ENCODE measurements at places on chromosomes 2 and 18.

- no peak for DNase-seq
Observed at GRCh38 chr2:189312643-189313042, 128.6 kb upstream of the WDR75 start.

GRCh38 chr18:49677762-49678413 is 116.0 kb downstream of the LIPG start:
- no peak for DNase-seq

GRCh38 chr2:200786423-200786822 is 25.3 kb upstream of the BZW1 start:
- DNase-seq, result no peak

GRCh38 chr2:7666596-7667259 is 749.5 kb downstream of the RNF144A start:
- no peak for DNase-seq

GRCh38 chr18:77632758-77633157 is 383.1 kb downstream of the GALR1 start:
- DNase-seq, result no peak

DNA sequence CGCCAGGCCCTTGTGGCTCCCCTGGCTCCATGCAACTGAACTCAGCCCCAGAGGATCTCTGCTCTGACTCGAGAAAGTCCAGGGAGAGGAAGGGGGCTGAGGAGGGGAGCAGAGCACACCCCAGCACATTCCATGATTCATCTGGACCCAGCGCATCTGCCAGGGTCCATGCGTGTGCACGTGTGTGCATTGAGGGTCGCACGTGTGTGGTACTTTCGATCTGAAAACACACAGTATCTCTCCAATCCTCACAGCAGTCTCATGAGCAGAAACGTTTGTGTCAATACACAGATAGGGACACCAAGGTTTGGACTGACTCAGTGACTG is 146.4 kb upstream of the ID2 start:
- no peak for DNase-seq

- DNase-seq, result no peak
Observed at GRCh38 chr2:39107724-39108273, 13.1 kb downstream of the SOS1 start.

- DNase-seq, result no peak
Observed at GRCh38 chr2:113117541-113118262, 9.7 kb upstream of the IL1RN start.

GRCh38 chr2:128593518-128593878 is 274.8 kb upstream of the HS6ST1 start:
- no peak for DNase-seq

DNA sequence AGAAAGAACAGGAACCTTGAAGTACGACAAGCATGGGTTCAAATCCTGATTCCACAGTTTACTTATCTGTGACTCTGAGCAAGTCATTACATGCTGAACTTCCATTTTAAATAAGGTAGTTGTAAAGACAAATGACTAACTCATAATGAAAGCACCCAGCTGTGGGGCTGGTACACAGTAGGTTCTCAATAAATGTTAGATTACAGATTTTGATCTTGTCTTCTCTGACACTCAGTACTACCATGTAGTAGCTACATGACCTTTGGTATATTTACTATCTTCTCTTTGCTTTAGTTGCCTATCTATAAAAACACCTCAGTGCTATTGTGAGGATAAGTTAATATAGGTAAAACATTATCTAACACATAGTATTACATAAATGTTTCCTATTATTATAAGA is 3.2 kb downstream of the TRAK2 start:
- DNase-seq, result no peak

DNA sequence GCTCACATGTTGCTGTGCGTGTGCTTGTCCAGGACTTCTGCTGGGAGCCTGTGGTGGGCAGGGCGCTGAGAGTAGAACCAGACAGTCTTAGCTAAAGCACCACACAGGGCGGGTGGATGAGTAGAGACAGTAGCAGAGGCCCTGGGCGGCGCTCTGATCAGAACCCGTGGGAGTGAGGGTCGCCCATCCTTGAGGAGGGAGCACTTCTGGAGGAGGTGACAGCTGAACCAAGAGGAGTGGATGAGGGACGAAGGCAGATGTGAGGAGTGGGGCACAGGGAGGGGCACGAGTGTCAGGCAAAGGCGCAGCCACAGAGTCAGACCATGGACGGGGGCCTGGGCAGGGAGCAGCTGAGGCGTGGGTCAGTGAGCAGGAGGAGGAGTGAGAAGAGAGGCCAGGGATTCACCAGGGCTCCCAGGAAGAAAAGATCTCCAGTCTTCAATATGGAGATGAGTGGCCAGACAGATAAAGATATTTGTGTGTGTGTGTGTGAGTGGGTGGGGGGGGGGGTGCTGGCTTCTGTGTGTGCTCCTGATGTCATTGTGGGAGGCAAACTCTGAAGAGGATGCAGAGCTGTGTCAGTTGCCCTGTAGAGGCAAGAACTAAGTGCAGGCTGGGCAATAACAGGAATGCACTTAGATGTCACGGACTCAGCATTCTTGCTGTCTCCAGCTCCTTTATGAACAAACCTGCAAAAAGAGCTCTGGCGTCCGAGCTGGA is 79.6 kb downstream of the TPO start:
- DNase-seq, result no peak

DNA sequence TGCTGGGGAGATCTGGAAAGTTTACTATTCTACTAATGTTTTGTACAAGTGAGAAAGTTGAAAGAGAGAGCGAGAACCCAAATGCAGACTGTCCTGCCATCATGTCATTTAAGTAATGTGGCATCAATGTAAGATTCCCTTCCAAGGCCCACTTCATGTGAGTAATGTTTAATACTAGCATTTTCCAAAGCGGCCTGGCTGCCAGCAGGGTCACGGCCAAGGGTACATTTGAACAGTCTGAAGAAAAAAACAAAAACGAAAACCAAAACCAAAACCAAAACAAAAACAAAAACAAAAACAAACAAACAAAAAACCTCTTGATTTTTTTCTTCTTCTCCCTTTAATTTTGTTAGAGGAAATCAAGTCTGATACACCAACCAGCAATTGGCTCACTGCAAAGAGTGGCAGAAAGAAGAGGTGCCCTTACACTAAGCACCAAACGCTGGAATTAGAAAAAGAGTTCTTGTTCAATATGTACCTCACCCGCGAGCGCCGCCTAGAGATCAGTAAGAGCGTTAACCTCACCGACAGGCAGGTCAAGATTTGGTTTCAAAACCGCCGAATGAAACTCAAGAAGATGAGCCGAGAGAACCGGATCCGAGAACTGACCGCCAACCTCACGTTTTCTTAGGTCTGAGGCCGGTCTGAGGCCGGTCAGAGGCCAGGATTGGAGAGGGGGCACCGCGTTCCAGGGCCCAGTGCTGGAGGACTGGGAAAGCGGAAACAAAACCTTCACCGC is 2.2 kb downstream of the HOXD10 start:
- no peak for DNase-seq

DNA sequence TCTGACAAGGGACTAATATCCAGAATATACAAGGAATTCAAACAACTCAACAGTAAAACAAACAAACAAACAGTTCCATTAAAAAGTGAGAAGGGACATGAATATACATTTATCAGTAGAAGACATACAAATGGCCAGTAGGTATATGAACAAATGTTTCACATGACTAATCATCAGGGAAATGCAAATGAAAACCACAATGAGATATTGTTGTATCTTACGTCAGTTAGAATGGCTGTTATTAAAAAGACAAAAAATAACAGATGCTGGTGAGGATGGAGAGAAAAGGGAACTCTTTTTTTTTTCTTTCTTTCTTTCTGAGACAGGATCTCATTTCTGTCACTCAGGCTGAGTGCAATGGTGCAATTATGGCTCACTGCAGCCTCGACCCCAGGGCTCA is 175.5 kb downstream of the CAMKMT start:
- DNase-seq, result no peak

DNA sequence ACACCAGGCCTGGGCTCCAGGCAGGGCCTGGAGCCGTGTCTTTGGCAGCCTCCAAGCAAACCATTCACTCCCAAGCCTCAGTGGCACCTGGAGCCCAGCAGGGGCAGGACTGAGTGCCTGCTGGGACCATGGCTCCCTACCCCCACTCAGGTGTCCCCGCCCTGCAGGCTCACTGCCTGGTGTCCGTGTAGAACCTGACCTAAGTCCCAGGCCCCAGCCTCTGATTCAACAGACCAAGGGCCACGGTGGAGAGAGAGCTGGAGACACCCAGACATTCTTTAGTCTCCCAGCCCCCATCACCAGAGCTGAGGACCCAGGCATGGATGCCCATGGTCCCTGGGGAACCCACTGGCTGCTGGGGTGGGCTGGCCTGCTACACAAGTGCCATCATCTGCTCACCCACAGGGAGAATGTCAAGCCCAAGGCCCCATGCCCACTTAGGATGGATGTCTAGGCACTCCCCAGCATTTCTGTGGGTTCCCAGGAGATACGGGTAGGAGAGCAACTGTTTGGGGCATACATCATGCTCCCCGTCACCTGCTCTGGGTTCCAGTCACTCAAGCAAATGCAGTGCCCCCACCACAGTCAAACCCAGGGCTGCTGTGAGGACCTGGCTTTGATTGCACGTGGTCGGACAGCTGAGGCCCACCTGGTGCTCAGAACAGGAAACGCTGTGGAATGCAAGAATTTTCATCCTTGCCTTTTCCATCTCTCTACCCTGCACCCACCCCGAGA is 42.9 kb upstream of the ATG16L1 start:
- no peak for DNase-seq

- no peak for DNase-seq
Observed at GRCh38 chr2:42042631-42043355, 5.0 kb upstream of the PKDCC start.

GRCh38 chr18:3453540-3454364 is 3.8 kb downstream of the TGIF1 start:
- DNase-seq, result no peak

GRCh38 chr2:70321370-70321769 is 19.5 kb upstream of the FAM136A start:
- no peak for DNase-seq

DNA sequence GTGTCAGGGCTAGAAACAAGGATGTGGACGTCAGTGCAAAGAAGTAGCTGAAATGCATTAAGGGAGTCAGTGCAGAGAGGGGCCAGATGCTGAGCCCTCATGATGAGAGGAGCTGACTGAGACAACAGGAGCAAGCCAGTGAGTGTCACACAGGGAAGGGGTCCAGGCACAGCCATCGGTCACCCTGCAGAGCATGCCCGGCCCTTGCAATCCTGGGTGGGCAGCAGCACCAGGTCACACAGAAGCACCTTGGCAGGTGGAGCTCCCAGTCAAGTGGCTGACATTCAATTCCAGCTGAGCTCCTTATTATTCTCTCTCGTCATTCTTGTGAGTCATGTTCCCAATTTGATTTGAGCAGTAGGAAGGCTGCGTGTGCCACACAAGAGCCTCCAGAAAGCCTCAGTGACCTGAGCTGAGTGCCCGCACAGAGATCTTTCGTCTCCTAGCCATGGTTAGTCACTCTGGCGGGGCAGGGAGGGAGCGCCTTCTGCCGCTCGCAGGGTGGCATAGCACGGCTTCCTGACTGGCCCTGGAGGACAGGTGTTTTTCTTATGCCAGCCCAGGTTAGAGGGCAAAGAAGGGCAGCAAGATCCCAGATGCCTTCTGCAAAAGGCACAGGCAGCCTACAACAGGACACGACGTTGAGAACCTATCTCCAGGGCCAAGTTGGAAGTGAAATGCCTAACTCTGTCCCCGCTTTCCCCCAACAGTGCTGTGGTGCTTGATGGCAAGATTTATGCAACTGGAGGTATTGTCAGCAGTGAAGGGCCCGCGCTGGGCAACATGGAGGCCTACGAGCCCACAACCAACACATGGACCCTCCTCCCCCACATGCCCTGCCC is 220.9 kb downstream of the ATAD2B start:
- no peak for DNase-seq

GRCh38 chr2:206543073-206543472 is 99.2 kb upstream of the FAM237A start:
- no peak for DNase-seq

DNA sequence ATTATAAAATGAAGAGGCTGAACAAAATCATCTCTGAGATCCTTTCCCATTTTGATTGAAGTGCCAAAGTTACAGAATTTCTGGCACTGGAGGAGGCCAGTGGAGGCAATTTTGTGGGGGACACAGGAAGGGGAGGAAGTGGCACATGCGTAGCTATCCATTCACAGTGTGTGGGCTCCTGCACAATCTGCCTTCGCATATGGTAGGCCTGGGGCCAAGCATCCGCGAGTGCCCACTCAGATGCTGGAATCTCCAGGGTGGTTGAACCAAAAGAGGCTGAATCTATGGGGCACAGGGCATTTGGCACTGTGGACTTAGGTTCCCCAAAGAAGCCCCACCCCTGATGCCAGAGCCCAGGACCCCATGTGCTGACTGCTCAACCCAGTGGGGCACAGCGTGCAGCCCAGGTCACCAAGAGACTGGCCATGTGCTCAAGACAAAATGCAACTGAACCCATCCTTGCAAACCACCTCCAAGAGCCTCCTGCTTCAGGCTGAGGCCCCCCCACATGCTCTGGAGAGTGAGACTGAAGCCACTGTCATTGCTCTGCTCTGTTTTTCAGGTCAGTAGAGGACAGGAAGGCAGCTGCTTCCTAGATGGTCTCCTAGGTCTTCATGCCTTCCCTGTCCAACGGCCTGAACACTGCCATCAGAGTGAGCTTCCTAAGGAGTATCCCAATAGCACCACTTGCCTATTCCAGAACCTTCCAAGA is 28.5 kb downstream of the ST8SIA5 start:
- no peak for DNase-seq

DNA sequence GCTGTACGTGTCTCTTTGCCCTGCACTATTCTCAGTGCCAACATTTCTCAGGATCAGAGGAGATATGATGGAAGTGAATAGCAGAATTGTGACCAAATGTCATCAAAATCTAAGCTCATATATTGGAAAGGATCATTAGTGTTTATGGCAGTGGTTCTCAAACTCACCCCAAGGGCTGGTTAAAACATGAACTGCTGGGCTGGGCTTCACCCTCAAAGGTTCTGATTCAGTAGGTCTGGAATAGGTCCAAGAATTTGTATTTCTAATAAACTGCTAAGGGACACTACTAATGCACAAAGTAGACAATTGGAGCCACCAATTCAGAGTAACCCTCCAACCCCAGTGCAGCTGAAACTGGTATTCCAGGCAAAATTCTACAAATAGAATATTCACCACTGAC is 317.9 kb upstream of the UBE2E3 start:
- no peak for DNase-seq

DNA sequence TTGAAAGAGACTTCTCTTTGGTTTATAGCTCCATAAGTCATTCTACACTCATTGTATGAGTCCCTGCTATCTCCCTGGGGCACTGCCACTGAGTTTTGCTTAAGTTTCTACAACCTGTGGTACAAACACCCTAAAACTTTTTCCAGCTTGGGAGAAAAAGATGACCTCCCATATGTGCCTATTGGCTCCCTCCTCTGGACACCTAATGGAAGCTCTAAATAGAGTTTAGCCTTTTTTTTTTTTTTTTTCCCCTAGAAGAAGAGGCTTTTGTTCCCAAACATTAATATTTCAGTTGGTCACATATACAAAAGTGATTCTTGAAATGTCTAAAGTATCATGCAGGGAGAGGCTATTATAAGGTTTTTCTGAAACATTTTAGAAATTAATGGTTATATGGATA is 547.2 kb upstream of the TMEFF2 start:
- no peak for DNase-seq

DNA sequence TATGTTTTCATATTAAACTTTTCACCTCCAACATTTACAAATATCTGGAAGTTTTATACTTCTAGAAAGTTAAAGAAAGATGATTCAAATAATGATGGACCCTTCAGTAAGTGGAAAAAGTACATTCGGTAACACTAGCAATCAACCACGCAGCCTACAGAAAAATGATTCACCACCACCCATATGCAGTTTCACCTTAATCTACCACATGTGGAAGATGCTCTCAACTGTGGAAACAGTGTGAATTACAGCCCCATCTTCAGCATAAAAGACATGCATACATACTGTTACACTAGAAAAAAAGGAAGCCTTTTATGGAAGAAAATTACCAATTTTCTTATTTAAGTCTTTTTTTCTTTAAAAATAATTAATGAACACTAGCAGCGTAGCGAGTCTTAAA is 1.1 kb downstream of the SLC38A11 start:
- no peak for DNase-seq
